ENCODE measurements at places on chromosomes 1 and 21. TPM values are rescaled to one million over a fixed set of nuclear protein-coding genes. Genes with fewer than 3 reads are reported as not detected.

DNA sequence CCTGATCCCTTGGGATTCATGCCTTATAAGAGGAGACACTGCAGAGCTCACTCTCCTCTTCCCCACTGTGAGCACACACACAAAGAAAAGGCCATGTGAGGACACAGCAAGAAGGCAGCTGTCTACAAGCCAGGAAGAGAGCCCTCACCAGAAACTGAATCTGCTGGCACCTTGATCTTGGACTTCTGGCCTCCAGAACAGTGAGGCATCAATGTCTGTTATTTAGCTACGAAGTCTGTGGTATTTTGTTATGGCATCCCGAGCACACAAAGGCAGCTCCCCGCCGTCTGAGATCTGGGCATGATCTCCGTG is 47.1 kb upstream of the RPL11 start:
- no peak for DNase-seq

DNA sequence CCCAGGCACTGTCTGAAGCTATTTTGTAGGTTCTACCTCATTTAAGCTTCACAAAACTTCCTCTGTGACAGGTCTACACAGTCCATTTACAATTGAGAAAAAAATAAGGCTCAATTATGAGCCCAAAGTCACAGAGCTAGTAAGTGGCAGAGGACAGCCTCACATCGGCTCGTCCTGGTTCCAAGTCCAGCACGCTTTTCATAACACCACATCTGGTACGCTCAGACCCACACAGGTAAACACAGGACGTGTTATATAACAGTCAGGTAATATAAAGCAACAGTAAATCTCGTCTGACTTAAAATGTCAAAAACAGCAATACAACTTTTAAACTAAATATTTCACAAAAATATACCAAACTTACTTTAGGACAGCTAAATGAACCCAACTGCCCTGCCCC is 13.1 kb downstream of the JAK1 start:
- DNase-seq, result no peak

The CFH gene
- 1.1 TPM for total RNA-seq

DNA sequence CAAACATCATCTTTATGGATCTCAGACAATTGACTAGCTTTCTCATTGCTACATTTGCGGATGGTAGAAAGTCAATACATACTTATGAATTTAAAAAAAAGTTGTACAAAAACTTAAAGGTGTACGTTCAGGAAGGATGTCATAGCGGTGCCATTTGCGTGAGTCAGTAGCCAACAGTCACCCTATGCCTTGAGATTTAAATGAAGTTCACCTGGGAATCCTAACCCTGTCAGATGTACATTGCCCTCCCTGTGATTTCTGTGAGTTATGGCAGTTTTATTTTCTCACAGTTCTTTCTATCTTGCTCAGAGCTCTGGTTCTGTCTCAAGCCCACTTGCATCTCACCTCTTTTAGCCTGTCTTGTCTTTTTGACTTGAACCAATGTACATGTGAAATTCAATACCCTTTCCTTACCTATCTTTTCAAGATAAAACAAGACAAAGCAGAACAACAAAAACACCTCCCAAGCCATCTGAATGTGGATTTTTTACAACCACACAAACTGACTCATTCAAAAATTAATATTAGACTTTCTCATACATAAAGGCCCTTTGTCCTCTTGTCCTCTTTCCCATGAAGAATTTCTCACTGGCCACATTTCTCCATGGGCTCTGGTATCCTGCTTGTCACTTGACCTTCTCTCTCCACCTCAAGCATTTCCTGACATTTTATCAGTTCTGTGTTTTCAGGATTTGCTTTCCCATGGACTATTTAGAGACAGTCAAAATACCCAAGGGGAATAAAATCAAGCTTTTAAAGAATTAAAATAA is 25.3 kb upstream of the ZNF697 start:
- DNase-seq, result no peak

The AMY1A gene
- total RNA-seq, result not detected

The SLC30A2 gene
- not detected for total RNA-seq

- DNase-seq, result no peak
Measured at GRCh38 chr1:29415156-29415830, 179.0 kb downstream of the PTPRU start.

DNA sequence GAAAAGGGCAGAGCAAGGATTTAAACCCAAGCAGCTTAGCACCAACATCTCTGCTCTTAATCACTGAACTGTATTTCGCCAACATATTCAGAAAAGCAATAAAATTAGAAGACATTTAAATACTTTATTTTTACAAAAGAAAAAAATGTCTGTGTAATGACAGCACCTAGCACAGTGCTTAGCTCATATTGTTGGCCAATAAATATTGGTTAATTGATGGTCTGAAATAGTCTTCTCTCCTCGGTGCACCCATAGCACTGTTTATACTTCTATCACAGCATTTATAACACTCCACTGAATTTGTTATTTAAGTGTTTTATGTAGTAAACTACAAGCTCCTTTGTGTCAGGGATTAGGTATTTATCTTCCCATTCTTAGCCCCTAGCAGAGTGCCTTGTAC is 70.9 kb upstream of the PLPPR4 start:
- no peak for DNase-seq

DNA sequence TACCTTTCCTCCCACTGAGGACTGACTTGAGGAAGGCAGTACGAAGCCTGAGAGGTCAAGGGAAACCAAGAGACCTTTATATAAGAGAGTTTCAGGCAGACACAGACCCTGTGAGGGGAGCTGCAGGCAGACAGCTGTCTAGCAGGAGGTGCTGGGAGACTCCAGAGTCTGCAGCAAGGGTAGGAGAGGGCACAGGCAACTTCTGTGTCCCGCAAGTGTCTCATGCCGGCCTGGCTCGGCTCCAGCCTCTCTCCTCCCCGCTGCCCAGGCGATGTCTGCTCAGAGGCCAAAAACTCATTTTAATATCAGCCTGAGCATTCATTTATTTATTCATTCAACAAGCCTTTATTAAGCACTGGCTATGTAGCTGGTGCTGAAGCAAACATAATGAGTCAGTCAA is 83.0 kb downstream of the KIRREL1 start:
- DNase-seq, result no peak

- DNase-seq, result no peak
Measured at GRCh38 chr21:29340228-29340627, 41.5 kb downstream of the BACH1 start.

The TSACC gene
- 0.53 TPM for total RNA-seq

DNA sequence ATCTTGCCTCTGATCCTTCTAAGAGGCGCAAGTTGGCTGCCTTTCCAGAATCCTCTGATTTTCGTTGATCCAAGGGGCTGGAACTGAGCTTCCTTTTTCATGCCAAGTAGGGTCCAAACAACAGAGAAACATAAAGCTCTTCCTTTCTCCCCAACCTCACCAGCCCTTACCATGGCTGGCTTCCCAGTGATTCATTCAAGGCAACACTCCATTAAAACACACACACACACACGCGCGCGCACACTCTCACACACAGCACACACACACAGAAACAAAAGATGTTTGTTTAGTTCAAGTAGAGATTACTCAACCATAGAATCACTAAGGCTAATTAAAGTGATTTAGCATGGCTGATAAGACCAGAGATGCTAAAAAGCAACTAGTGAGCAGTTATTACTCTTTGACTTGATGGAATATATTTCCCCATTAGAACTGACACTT is 13.0 kb upstream of the GUCA2A start:
- DNase-seq, result no peak

The TLCD4 gene
- total RNA-seq, result 0.04 TPM

DNA sequence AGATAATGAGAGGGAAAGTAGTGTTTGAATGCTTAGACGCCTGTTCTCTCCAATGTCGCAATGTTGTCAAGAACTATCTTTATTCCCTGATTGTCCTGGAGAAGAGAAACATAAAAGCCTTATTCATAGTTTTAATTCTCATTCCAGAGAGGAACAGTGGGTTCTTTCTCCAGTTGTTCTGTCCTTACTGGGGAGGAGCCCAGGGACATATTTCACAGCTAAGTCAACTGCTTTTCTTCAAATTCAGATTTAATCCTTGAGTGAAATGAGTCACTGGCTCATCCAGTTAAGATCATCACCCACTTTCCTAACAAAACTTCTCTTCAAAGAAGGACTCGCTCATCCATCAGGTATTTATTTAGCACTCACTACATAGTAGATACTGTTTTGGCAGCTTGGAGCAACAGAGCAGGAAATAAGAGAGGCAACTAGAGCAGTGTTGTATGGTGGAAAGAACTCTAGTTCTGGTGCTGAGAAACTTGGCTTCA is 365.7 kb upstream of the USP24 start:
- DNase-seq, result no peak

- DNase-seq, result no peak
Measured at GRCh38 chr1:23759277-23759676, 16.0 kb downstream of the ELOA start.

DNA sequence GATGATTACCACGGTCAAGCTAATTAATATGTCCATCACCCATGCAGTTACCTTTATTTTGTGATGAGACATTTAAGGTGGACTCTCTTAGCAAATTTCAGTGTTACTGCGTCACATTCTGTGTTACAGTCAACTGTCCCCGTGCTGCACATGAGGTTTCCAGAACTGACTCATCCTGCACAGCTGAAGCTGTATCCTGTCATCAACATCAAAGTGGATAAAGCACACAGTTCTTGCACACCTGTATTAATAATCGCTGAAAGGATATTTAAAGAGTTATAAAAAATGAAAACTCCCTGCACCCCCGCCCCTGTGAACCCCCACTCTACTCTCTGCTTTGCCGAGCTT is 3.4 kb upstream of the KRTAP10-5 start:
- DNase-seq, result no peak
